GM20000 (cell line): ENCODE measurements at places on chromosomes 16 and 17.
A peak's percentile ranks its signal among the peaks of the same experiment; 100 is the strongest.

- DNase-seq = peak; percentile 51
These were observed 1.1 kb downstream of the ABAT start for GRCh38 chr16:8675183-8676159.

DNA sequence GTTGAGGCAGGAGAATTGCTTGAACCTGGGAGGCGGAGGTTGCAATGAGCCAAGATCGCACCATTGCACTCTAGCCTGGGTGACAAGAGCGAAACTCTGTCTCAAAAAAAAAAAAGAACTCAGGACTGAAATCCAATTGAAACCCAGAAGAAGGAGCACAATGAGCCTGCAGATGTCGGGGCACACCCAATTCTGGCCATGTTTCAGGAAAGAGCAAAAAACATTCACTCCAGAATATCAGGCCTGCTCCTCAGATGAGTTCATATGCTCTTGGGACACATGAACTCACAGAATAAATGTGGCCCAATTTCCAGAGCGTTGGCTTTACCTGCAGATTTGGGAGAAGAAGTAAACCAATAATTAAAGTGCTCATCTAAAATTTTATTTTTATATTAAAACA, 3.0 kb upstream of the CMTM2 start:
- no peak for DNase-seq

DNA sequence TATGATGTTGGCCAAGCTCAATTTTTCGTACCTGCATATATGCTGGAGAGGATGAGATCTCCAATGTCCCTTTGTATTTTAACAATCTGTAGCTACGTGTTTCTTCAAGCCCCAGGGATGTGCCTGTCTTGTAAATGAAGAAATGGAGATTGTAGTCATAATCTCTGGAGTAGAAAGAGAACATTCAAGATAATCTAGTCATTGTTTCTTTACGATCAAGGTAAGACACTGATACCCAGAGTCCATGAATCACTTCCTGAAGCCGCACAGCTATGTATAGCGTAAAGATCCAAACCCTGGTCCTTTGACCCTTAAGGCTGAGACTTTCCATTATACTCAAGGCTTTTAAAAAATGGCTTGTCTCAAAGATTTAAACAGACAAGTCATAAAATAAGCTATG, 205.5 kb downstream of the HS3ST3B1 start:
- DNase-seq = no peak

GRCh38 chr17:78962345-78962983, 17.3 kb downstream of the LGALS3BP start:
- no peak for DNase-seq

DNA sequence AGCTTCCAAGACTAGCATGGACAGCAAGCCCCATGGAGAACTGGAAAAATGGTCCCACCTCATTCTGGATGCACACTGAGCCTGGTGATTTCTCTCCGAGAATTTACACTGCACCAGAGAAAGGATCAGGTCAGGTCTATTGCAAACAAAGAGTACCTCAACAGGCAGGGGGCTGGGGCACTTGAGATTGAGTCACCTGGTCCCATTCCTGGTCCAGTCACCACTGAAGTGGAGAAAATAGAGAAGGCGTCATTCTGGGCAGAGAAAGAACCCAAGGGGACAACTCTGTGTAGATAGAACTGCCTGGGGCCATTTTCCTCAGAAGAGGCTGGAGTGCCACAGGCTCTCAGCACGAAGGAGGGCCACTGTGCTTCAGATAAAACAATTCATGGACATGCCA, 38.4 kb downstream of the CENPV start:
- DNase-seq = no peak

GRCh38 chr17:28524476-28525424, 18.6 kb downstream of the FOXN1 start:
- DNase-seq = no peak

- no peak for DNase-seq
These were observed 289.4 kb upstream of the EEF2KMT start for GRCh38 chr16:5386989-5387388.

DNA sequence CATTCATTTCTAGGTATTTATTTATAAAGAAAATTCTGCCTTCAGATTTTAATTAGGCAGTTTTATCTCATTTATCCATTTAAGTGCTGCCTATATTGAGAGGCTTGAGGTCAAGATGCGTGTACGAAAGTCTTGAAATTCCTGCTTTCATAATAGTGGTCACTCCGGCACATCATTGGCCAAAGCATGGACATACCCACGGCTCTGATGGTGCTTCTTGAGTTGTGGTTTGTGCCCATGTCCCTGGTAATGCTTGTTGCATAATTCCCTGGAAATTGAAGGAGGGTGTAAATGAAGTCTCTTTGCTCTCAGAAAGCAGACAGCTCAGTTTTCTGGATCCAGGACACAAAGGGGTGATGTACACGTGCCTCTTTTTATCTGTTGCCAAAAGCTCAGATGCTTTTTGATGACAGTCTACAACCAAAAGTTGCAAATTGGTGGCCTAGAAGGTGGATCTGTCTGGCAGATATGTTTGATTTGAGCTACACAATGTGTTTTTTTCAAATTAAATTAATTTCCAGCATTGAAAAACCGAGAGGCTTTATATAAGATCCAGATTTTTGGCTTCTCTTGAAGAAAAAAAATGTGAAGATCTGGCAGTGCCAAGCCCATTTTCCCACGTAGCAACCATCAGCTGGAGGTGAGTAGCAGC, 94.4 kb downstream of the SHISA9 start:
- DNase-seq = no peak

DNA sequence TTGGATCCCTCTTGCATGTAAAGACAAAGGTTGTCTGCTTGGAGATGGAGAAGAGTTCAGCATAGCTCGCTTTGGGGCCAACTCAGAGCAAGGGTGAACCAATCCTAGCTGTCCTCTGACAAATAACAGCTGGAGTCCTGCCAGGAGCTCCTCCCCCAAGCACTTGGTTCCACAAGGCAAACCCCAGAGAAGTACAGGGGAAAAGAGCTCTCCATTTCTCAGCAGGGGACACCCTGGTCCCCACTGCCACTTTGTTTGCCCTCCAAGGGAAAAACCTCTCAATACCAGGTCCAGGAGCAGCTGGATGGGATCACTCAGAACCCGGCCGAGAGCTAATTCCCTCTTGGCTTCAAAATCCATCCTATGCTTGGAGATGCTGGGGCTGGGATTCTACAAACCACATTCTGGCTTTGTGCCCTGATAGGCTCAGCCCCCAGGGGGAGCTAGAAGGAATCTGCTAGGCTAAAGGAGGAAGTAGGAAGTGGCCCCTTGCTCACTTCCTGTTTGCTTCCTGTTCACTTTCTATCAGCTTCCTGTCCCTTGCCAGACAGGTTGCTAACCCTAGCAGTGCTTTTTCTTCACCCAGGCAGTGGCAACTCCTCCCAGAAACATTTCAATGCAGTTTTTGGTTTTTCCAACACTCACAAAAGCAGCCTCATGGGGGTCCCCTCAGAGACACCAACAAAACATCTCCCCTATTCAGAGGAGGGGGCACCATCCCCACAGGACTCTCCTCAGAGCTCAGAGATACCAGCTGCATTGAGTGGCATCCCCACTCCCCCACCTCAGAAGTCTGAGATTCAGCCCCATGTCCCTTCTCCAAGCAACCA, 30.7 kb downstream of the CDRT4 start:
- no peak for DNase-seq

GRCh38 chr16:67339453-67339852, 12.8 kb downstream of the LRRC36 start:
- DNase-seq = peak; percentile 20

GRCh38 chr16:84973236-84973635, 38.1 kb downstream of the ZDHHC7 start:
- no peak for DNase-seq

DNA sequence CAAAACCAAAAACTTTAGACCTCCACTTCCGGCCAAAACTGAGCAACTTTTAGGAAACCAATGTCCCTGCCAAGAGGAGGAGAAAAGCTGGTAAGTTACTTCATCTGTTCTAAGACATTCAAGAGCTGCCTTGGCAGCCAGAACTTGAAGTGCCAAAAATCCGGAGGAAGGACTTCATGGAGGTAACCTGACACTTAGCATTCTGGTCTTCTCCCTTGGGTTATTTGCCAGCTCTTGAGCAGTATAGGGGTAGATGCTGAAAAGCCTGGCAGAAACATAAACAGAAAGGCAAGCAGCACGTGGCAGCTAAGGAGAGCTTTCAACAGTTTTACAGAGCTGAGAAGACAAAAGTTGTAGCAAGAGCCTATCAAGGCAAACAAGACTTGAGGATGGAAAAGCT, 53.2 kb downstream of the CDYL2 start:
- DNase-seq = no peak

DNA sequence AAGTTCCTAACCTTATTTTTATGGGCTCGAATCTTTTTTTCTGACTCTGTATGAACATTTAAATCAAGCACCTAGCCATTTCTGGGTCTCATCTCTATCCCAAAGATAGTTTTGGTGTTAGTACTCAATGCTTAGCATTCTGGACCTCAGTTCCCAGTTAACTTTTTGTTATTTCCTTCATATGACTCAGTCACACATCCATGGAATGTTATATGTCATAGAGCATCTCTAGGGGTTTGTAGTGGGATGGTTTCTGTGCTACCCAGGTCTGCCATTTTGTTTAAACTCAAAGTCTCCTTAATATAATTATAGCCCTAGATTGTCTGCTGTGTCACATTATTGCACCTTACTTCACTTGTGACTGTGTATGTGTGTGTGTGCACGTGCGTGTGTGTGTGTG, 90.1 kb downstream of the EFCAB13 start:
- DNase-seq = no peak

- DNase-seq = no peak
These were observed 31.8 kb upstream of the MAF start for GRCh38 chr16:79632289-79632688.

GRCh38 chr16:3514621-3515020, 13.8 kb downstream of the CLUAP1 start:
- no peak for DNase-seq

DNA sequence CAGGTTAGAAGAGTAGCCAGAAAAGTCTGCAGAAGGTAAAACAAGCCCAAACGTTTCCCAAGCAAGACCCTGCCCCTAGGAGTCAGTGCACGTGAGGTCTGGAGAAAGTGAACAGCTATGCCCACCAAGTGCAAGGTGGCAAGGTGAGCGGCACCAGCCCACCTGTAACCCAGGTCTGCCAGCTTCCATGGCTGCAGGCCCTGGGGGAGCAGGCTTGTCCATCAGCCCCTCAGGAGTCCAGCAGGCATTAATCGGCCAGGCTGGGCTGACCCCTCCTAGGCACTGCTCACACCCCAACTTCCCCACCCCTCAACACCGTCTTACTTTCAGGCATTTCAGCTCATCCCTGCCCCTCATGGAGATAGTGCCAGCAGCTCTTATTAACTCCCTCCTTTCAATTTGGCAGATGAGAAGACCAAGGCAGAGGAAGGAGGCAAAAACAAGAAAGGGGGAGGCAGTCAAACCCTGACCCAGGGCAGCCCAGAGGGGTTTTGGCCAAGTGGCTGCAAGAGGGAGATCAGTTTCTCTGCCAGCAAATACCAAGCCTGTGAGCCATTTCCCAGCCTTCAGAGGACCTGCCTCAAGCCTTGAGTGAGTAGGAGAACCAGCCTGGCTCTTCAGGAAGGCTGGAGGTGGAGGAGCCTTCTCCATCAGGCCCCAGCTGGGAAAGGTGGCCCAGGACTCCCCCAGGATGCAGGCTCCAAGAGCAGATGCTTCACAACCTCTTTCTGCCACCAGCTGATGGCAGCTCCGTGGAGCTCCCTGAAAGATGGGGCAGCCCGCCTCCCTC, 14.7 kb downstream of the BEAN1 start:
- no peak for DNase-seq

GRCh38 chr17:32631341-32632096, 144.7 kb downstream of the CDK5R1 start:
- DNase-seq = no peak

DNA sequence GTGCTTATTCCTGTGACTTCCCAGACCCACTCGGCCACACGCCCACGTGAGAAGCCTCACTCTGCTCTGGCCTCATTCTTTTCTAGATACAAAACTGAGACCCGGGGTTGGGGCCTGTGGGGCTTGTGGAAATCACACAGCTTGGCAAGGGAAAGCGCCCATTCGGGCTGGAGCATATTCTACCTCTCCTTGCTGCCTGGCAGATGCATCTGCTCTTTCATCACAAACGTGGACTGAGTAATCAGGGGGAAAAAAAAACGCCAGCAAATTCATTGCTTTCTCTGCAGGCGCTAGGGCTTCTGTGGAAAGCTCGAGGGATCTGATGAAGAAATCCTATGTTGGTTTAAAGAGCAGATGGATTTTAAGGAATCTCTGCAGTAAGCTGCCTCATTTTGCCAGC, 44.4 kb downstream of the DNAH9 start:
- no peak for DNase-seq

DNA sequence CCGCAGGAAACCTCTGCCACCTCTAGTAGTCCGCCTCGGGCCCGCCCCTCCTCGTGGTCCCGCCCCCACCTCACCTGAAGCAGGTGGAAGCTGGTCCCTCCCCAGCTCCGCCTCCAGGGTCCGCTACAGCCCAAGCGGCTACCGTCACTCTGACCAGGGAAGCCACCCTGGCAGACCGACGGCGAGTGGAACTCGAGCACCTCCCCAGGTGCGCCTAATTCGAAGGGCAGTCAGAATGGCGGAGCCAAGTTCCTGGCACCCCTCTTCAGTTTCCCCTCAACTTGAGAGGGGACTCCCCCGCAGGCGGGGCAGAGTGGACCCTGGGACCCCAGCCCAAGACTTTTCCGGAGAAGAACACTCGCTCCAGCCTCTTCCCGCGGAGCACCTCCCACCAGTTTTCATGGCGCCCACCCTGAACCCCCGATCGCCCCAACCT, 507 bp downstream of the FHOD1 start:
- peak; percentile 60 for DNase-seq

DNA sequence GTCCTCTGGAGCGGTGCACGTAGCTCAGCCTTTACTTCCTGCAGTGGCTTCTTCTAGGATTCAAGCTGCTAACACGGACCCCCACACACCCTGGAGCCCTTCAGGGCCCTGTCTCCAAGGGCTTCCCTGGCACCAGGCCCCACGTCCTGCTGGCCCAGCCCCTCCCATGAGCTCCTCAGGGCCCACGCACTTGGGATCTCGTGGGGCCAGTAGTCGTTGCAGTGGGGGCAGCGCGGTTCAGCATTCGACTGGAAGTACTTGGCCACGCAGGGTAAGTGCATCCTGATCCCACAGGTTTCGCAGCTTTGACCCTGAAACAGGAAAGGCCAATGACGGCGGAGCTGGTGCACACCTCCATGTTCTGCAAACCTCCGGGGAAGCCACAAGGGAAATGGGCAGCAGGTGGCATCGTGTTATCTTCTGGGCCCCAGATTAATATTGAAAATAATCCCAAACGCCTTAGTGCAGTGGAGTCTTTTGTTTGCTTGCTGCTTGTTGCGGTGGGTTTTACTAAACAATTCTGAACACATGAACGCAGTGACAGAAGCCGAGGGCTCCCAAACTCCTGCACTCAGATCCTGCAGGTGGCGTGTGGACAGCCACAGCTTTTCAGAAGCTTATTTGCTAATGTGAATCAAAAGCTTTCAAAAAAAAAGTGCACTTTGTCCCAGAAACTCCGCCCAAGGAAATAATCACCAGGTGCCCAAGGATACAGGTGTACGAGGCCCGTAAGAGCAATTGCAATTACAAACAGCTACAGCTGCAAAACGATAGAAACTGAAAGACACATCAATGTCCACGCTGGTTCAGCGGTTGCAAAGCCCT, 22.4 kb downstream of the KDM8 start:
- DNase-seq = no peak

- no peak for DNase-seq
These were observed 41.8 kb downstream of the MYO18A start for GRCh38 chr17:29138184-29138955.
